ENCODE measurements at places on chromosomes 1 and 21.
A peak's percentile ranks its signal among the peaks of the same experiment; 100 is the strongest.

- no peak for DNase-seq
Measured at GRCh38 chr1:226217273-226217672, 6.2 kb upstream of the MIXL1 start.

DNA sequence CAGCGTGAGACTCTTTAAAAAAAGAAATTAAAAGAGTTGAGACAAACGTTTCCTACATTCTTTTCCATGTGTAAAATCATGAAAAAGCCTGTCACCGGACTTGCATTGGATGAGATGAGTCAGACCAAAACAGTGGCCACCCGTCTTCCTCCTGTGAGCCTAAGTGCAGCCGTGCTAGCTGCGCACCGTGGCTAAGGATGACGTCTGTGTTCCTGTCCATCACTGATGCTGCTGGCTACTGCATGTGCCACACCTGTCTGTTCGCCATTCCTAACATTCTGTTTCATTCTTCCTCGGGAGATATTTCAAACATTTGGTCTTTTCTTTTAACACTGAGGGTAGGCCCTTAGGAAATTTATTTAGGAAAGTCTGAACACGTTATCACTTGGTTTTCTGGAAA is 31.2 kb downstream of the IFNAR1 start:
- no peak for DNase-seq

GRCh38 chr1:39727221-39727931 is 11.3 kb upstream of the PPIE start:
- no peak for DNase-seq

DNA sequence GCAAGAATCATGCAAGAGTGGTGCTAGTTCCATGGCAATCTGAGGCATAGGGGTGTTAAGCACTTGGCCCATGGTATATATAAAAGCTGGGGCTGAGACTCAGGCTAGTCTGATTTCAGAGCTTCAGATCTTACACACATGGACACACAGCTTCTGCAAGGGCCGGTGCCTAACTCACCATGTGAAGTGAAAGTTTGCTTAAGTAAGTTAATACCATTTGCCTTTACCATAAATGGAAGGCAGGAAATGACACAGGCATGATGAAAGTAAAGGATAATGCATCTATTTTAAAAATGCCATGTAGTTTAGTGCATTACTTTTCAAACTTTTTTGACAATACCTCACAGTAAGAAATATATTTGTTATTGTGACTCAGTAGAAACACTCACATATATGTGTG is 122.6 kb downstream of the KCNJ6 start:
- DNase-seq = no peak

- no peak for DNase-seq
Measured at GRCh38 chr1:3064901-3065300, 4.1 kb upstream of the PRDM16 start.

DNA sequence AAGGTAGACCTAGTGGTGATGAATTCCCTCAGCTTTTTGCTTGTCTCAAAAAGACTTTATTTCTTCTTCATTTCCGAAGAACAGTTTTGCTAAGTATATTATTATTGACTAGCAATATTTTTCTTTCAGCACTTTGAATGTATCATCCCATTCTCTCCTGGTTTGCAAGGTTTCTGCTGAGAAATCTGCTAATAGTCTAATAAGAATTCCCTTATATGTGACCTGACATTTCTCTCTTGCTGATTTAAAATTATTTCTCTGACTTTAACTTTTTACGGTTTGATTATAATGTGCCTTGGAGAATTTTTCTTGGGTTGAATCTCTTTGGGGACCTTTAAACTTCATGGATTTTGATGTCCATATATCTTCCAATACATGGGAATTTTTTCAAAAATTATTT is 628.3 kb upstream of the ADGRL2 start:
- no peak for DNase-seq

GRCh38 chr21:45938811-45939520 is 42.6 kb upstream of the COL6A1 start:
- no peak for DNase-seq

- DNase-seq = no peak
Measured at GRCh38 chr21:46322351-46323226, 1.1 kb downstream of the C21orf58 start.

DNA sequence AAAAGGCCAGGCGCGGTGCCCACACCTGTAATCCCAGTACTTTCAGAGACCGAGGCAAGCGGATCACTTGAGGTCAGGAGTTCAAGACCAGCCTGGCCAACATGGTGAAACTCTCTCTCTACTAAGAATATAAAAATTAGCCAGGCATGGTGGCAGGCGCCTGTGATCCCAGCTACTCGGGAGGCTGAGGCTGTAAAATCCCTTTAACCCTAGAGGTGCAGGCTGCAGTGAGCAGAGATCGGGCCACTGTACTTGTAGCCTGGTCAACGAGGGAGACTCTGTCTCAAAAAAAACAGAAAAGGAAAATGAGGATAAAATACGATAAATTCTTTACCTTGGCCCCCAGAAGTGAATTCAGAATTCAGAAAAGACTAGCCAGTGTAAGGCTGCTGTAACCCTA is 1.6 kb downstream of the TMEM50B start:
- DNase-seq = no peak

DNA sequence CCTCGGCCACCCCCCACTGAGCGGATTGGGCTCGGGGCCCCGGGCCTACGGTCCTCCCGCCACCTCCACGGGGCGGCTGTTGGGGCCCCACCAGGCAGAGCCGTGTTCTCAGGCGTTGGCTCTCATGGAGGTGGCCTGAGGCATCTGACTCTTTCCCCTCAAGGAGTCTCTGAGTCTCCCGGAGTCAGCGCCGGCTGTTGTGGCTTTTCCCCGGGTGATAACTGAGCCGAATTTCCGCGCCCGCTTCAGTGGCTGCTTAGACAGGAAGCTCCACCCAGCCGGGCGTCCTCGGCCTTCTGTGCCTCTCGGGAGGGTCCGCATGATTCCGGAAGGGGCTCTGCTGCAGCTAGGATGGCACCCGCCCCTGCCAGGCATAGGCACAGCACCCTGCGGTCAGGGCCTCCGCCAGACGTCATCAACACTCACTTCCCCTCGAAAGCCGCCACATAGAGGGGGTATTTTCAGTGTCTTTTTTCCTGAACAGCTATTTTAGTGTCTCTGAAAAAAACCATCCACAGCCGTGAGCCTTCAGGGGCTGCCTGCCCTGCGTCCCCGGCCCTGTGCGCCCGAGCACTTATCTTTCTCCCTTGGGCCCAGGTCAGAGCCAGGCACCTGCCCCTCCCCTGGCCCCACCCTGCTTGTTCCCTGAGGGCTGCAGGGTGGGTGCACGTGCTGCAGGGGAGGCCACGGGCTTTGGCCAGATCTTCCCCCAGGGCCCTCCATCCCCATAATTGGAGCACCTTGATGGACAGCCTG is 72.9 kb downstream of the SKI start:
- DNase-seq = peak; percentile 70

DNA sequence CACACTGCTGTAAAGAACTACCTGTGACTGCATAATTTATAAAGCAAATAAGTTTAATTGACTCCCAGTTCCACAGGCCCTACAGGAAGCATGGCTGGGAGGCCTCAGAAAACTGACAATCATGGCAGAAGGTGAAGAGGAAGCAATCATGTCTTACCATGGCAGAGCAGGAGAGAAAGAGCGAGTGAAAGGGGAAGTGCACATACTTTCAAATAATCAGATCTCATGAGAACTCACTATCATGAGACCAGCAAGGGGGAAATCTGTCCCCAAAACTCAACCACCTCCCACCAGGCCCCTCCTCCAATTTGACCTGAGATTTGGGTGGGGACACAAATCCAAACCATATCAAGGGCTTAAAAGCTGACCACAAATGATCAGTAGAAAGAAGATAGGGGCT is 493.2 kb downstream of the PTPRC start:
- DNase-seq = no peak

GRCh38 chr21:46092811-46093667 is 4.9 kb upstream of the COL6A2 start:
- no peak for DNase-seq

DNA sequence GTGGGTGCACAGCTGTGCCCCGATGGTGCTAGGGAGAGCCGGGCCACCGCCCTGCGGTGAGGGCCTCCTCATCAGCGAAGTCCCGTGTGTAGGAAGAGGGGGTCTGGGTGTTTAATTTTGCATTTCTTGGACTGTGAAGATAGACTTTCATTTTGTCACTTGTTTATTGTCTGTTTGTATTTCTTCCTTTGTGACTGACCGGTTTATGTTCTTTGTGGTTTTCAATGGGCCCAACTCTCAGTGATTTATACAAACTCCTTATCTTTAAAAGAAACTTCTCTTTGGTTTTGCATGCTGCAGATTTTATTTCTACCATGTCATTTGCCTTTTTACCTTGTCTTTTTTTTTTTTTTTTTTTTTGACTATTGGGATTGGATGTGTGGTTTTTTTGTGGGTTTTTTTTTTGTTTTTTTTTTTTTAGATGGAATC is 65.1 kb downstream of the COL18A1 start:
- DNase-seq = no peak

GRCh38 chr1:3126756-3127678 is 58.0 kb downstream of the PRDM16 start:
- DNase-seq = no peak

GRCh38 chr1:232369451-232370296 is 260.3 kb downstream of the SIPA1L2 start:
- DNase-seq = no peak

- no peak for DNase-seq
Measured at GRCh38 chr1:154851392-154852177, 18.5 kb downstream of the KCNN3 start.

DNA sequence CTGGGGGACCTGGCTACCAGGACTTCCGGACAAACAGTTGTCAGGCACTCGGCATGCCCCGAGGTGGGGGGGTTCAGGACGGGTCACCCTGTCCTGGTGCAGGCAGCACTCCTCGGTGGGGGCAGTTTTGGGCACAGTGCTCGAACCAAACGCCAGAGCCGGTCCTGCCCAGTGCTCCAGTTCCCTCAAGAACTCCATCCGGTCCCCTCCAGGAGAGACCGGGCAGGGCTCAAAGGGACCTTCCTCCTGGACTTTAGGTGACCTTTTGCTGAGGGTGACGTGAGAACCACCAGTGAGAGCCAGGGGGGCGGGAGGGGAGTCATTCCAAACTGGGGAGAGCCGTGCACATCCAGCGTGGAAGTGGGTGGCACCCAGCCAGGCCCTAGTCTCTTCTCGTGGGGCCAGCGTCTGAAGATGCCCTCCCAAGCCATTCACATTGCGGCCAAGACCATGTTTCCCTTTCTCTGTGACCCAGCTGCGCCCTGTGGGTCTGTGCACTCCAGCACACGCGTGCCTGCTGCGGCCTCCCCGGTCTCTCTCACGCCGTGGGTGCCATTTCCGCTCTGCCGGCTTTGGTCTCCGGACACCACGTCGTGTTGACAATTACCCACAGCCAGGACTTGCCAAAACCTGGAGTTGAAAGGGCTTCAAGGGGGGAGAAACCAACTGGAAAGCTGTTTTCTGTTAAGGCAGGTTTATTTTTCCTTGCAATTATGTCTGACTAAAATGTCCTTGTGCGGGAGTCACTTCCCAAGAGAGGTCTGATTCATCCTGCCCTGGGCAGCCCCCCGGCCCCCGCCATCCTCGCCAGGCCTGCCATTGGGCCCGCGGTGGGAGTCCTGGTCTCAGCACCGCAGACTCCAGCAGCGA is 178.8 kb upstream of the ARHGEF16 start:
- DNase-seq = no peak

DNA sequence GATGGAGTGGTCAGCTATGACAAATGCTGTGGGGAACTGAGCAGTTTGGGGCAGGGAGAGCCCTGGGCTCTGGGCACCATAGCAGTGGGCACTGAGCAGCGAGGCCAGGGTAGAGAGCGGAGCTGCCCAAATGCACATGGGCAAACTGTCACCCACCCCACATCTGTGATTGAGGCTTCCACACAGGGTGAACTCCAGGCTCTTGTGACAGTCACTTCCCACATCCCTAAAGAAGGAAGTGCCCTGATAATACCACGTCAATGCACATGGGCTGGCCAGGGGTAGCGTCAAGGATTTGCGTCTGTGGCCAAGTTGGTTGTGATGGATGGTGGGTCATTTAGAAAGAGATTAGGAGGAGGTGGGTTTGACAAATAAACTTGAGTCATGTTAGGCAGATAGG is 2.6 kb upstream of the GUCA2B start:
- DNase-seq = no peak

- DNase-seq = no peak
Measured at GRCh38 chr1:63405987-63406386, 38.6 kb downstream of the ALG6 start.

DNA sequence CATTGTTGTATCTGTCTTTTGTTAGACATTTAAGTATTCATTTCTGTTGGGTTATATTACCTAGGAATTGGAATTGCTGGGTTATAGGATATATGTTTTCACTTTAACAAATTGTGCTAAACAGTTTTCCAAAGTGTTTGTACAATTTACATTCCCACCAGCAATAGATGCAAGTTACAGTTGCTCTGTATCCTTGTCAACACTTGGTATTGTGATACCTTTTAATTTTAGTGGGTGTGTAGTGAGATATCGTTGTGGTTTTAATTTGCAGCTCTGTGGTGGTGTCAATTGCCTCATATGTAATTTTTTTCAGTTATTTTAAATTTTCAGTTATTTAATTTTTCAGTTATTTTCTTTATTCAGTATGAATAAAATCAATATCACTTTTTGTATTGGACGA is 7.4 kb upstream of the DPH5 start:
- no peak for DNase-seq

DNA sequence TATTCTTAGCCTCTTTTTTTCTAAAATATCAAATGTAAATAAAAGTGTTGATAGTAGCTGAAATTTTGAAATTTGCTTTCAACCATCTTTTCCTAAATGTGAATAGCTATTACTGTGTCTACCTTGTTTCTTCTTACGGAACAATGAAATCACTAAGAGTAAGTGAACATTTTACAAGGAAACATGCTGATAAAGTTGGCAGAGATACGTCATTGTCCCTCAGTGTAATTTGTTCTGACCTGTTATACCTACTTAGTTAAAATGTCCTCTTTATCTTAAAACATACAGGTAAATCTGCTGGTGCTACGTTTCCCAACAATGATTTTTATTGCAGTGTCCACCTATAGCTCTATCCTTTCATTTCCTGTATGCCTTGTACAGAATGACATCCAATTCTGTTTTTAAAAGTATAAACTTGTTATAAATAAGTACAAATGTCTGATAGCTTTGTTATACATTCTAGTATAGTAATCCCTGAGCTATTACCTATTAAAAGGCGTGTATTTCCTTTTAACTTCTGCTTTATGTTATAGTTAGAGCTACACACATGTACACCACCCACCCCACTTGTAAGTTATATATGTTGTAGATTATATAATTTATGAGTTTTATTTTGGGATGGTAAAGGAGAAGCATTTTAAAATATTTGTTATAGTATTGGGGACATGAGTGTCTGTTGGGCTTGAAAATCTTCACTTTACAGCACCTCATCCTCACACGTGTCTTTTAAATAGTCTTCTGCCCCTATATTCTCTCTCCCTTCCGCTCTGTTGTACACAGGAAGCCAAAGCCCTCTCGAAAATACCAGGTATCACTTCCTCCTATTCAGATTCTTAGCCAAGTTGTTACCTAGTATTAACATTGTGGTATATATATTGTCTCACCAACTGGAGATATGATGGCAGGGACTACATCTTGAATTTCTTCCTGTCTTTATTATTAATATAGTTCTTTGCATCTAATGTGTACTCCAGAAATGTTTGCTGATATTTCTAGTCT is 25.2 kb downstream of the LAMC1 start:
- DNase-seq = no peak

- no peak for DNase-seq
Measured at GRCh38 chr1:18348354-18348753, 132.4 kb upstream of the KLHDC7A start.

GRCh38 chr1:244800821-244801220 is 34.6 kb upstream of the COX20 start:
- no peak for DNase-seq
